ENCODE measurements at places on chromosomes 2 and 18. TPM values are rescaled to one million over a fixed set of nuclear protein-coding genes. Genes with fewer than 3 reads are reported as not detected.
A peak's percentile ranks its signal among the peaks of the same experiment; 100 is the strongest.

DNA sequence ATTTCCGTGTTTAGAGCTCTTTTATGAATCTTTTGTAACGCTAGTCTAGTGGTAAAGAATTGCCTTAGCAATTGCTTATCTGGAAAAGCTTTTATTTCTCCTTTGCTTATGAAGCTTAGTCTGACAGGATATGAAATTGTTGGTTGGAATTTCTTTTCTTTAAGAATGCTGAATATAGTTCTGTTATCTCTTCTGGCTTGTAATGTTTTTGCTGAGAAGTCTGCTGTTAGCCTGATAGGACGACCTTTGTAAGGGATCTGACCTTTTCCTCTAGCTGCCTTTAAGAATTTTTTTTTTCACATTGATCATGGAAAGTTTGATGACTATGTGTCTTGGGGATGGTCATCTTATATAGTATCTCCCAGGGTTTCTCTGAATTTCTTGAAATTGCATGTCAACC lies 101.1 kb downstream of the TRABD2A start:
- no peaks in the 10 kb centered on the region for H3K36me3 ChIP-seq
- H3K4me1 ChIP-seq: peaks cover 3% of the 10 kb centered on the region
- no peak overlapping the region for H3K4me3 ChIP-seq
- no peak overlapping the region for H3K27ac ChIP-seq

Gene MAP2
- total RNA-seq: 0.28 TPM

Gene MYCN
- total RNA-seq: not detected

DNA sequence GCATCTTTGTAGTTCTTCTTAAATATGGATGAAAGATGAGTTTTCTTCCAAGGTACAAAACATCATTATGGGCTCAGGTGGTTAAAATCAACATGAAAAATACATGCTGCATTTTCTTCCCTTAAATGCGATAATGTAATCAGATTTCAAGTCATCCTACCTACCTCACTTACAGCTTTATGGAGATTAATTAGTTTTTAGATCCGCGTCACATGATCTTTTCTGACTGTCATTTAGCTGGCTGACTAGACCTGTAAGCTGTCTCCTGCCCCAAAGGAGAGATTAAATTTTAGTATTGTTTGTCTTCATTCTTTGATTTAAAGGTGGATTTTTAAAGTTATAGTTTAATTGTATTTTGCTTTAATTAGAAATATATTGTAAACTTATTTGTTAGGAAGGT lies 678.0 kb upstream of the ZEB2 start:
- DNase-seq: no peak
- no peaks in the 10 kb centered on the region for H3K27me3 ChIP-seq
- H3K36me3 ChIP-seq: no peaks in the 10 kb centered on the region
- H3K4me1 ChIP-seq: no peaks in the 10 kb centered on the region

Gene ZSWIM2
- not detected for total RNA-seq

Gene IL1RL2
- 0.28 TPM for total RNA-seq

DNA sequence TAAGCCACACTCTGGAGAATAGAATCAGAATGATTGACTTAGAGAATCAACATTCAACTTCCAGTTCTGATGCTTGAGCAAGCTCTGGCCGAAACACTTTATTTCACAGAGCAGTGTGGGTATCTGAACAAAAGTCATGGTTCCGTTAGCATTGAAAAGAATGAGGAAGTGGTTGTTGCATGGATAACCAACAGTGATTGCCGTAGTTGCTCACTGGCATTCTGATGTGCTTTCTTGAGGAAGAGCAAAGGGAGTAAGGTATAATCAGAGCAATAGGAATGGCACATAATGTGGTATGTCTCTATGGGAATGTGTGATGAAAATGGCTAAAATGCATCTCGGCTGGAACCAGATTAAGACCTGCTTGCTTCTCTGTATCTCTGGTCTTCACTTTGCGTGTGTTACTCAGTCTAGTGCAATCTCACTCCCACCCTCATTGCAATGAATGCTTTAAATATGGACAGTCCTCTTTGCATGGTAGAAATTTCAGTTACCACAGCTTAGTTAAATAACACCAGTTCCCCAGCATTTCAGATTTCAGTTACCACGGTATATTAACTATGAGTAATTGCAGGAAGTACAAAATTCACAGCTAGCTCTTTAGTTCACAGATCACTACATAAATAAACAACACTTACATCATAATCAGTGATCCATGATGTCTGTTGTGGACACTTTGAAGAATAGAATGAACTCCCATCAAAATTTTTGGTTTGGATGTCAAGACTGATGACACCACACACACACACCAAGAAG lies 7.8 kb upstream of the RAB12 start:
- no peak for DNase-seq
- H3K27ac ChIP-seq: no peak overlapping the region
- H3K27me3 ChIP-seq: peaks cover 32% of the 10 kb centered on the region
- H3K4me1 ChIP-seq: no peaks in the 10 kb centered on the region
- H3K36me3 ChIP-seq: no peaks in the 10 kb centered on the region

DNA sequence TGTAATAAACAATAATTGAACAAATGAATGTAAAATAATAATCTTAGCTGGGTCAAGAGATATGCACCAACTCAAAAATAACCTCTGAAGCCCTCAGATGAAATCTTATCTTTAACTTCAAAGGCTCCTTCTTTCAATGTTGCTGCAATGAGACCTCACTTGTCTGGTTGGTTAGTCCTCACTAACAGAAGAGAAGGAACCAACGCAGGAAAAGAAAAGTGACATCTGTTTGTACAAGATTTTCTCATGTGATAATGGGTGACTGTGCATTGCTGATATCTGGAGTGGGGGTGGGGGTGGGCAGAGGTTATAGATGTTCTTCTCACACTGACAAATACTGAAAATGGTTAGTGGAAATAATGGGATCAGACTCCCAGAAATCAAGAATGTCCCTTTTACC lies 2.6 kb downstream of the SCN7A start:
- peaks cover 2% of the 10 kb centered on the region for H3K4me1 ChIP-seq
- H3K27ac ChIP-seq: no peak overlapping the region
- no peak overlapping the region for H3K4me3 ChIP-seq
- H3K36me3 ChIP-seq: no peaks in the 10 kb centered on the region
- DNase-seq: no peak

DNA sequence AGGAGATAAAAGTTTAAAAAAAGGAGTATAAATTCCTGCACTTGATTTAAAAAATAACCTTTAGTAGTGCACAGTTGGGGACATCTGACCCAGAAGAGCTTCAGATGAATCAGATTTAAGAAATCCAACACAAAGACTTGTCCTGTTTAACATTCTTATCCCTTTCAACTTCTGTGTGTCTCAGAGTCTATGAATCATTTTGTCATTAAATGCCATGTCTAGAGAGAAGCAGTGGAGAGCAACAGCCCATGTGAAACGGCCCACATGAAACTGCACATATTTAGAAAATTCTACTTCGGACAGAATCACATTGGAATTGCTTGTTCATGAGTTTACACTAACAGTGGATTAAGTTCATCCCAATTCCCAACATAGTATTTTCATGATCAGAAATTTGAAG lies 278.6 kb downstream of the SLC8A1 start:
- no peak overlapping the region for H3K27ac ChIP-seq
- peak; percentile 18 for DNase-seq
- peaks cover 2% of the 10 kb centered on the region for H3K4me1 ChIP-seq
- H3K27me3 ChIP-seq: no peaks in the 10 kb centered on the region
- H3K4me3 ChIP-seq: no peak overlapping the region

DNA sequence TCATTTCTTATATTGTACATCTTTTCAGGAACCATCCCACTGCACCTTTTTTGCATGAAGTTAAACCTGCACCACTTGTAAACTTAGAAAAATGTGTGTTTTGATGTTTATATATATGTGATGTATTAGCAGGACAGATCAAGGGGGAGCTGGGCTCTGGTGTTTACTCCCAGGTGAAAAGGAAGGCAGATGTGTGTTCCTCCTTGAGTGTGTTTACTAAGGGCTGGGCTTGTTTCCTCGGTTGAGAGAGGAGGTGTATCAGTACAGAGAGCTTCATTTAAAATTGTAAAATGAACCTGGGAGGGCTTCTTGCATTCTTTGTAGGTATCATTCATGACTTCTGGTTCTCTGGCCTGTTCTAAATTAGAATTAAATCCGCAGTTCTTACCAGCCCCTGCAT lies 14.8 kb downstream of the LPIN1 start:
- DNase-seq: no peak
- H3K4me1 ChIP-seq: no peaks in the 10 kb centered on the region
- H3K36me3 ChIP-seq: peaks cover 19% of the 10 kb centered on the region
- no peak overlapping the region for H3K27ac ChIP-seq
- no peaks in the 10 kb centered on the region for H3K27me3 ChIP-seq

GRCh38 chr2:221555494-221555846 lies 16.6 kb downstream of the EPHA4 start:
- no peaks in the 10 kb centered on the region for H3K27me3 ChIP-seq
- H3K4me3 ChIP-seq: no peak overlapping the region
- no peak for DNase-seq
- no peak overlapping the region for H3K27ac ChIP-seq
